ENCODE measurements at places on chromosomes 3 and 15. TPM values are rescaled to one million over a fixed set of nuclear protein-coding genes. Genes with fewer than 3 reads are reported as not detected.

CCDC54 gene
- total RNA-seq = not detected

PROK2 gene
- total RNA-seq = not detected

GRCh38 chr3:101312545-101312944 is 7.8 kb downstream of the IMPG2 start:
- DNase-seq = no peak

GRCh38 chr15:95825671-95826411 is 504.7 kb upstream of the NR2F2 start:
- DNase-seq = no peak

GRCh38 chr3:43606284-43606683 is 15.5 kb downstream of the ANO10 start:
- no peak for DNase-seq
